GM12864 (cell line): ENCODE measurements at places on chromosomes 7 and 10.
A peak's percentile ranks its signal among the peaks of the same experiment; 100 is the strongest.

- peak; percentile 94 for DNase-seq
Measured at GRCh38 chr7:43649755-43650274, 66.9 kb downstream of the STK17A start.

GRCh38 chr10:133618851-133619250, 7.7 kb downstream of the FRG2B start:
- DNase-seq = no peak

DNA sequence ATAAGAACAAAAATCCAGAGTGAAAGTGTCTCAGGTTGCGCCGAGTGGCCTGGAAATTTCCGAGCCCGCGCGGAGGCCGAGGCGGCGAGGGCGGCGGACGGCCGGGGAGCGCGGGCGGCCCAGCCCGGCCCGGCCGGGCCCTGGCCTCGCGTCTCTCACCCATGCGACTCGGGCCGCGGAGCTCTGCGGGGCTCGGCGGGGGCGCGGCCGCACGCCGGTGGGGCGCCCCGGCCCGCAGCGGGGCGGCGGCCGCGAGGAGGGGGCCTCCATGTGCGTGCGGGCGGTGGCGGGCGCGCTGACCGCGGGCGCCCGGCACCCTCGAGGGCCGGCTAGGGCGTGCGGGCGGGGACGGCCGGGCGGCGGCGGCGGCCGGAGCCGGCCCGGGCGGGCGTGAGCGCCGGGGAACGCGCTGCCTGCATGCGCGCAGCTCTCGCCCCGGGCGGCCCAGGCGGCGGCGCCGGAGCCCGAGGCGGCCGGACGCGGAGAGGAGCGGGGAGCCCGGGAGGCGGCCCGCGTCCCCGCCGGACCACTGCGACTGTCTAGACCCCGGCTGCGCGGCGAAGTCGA, 302 bp upstream of the EN2 start:
- DNase-seq = no peak

DNA sequence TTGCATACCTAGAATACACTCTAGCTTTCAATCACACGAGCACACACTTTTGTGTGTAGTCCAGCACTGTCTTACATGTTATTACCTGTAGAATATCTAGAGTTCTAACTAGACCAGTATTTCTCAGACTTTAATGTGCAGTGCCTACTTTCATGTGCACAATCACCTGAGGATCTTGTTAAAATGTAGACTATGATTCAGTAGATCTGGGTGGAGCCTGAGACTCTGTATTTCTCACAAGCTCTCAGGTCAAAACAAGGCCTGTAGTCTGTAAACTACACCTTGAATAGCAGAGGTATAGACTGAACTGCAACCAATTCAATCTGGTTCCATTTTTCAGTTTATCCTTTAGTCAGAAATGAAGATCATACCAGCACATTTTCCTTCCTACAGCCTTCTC, 11.1 kb downstream of the IFIT2 start:
- no peak for DNase-seq

- DNase-seq = no peak
Measured at GRCh38 chr7:8109196-8110022, 140.8 kb downstream of the GLCCI1 start.

DNA sequence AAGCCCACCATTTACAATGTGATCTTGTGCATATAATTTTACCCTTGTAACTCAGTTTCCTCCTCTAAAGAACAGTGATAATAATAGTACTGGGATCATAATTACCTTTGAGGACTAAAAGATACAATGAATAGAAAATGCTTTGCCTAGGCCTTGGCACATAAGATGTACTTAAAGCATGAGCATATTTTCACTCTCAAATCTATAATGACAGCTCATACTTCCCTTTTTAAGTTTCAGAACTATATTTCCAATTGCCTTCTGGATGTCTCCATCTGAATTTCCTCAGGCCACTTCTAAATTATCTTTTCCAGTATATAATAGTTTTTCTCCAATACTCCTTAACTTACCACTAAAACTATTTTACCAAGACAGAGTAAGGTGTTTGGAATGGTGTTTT, 13.3 kb upstream of the ITGB8 start:
- no peak for DNase-seq

DNA sequence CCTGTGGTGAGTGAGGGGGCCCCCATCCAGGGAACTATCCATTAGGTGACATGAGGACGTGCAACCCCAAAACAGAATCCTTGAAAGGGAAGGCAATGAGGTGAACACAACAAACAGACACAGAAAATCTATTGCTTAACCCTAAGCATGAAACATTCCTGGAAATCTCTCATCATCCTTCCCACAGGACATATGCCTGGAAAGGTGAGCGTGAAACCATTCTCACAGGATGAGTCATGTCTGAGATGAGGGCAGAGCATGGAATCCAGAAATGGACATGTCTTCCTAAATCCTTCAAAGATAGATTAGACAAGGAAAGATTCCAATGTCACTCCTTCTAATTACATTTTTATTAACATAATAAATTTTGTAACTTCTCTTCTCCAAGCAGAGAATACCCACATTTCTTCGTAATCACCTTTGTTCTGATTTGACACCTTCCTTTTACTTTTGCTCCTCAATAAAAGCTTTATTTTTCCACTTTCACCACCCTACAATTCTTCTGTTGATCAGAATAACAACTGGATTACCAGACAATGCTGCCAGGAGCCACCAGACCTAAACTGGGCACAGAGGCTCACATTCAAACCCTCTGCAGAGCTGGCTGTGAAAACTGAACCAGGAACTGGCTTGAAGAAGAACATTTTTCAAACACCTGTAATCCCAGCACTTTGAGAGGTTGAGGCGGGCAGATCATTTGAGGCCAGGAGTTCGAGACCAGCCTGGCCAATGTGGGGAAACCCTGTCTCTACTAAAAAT, 67.2 kb downstream of the COBL start:
- DNase-seq = no peak

DNA sequence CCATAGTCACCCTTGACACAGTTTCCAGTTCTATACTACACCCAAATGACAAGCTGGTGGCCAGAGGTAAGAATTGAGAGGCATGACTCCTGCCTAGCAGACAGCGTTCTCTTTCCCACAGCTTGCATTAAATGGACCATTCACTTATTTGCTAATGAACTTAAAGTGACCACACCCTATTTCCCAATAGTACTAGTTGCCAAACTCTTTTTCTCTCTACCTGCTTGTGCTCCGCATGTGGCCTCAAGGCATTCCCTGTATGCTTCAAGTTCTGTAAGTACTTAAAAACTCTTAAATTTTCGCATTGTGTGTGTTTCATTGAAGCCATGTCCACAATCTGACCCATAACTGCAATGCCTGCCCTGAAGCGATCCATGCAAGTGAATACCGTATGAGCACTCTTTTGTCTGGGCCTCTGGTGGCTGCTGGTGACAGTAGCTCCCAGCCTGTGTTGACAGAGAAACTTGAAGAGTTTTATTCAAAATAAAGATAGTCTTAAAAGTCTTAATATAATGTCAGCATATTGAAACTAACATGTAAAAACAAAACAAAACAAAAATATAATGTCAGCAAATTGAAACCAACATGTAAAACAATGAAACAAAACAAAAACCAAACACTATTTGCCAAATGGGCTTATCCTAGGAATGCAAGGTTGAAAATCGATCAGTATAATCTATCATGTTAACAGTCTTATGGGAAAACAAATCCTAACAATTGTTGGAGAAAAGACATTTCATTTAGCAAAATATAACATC, 73.6 kb downstream of the CCSER2 start:
- DNase-seq = no peak

DNA sequence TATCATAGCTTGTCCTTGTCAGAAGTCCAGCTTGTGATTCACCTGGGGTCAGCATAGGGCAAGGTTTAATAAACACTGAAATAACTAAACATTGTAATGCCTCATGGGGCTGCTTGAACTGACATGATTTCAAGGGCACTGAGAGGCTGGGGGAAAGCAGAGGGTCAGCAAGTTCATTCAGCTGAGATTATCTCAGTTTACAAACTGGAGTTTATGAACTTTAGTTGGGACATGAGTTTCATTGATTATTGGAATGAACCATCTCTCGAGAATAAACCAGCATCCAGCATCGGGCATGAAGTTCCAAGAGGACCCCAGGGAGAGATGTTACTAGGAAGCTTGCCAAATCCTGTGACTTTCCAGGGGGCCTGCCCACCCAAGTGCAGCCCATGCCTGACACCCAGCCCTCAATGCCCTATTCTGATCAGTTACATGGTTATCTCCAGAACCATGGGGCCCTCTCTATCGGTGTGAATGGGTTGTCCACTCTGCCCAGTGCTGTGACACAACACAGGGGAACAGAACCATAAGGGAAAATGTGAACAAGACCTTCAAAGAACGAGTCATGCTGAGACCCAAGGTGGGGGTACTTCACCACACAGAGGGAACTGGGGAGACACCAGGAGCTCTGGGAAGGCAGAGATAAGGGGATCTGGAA, 7.9 kb upstream of the CYP3A7 start:
- no peak for DNase-seq

DNA sequence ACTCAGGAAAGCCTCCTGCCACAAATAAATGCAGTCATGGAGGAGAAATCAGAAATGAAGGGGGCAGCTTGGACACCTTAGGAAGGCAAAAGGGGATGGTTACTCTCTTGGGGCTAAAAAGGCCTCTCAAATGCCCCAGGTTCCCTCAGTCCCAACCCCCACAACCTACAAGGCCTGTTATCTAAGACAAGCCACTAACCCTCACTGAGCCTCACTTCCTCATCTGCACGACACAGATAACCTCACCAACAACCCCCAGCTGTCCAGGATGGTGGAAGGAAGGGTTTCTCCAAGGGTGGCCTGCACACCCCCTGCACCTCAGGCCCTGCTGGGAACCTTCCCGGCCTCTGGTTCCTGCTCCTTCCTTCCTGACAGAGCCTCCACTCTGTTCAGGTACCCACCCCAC, 29.2 kb downstream of the SORBS1 start:
- DNase-seq = no peak

GRCh38 chr7:91526404-91526803, 262.2 kb downstream of the FZD1 start:
- no peak for DNase-seq

- DNase-seq = no peak
Measured at GRCh38 chr10:125006921-125007426, 65.1 kb downstream of the ZRANB1 start.

- peak; percentile 36 for DNase-seq
Measured at GRCh38 chr7:121994625-121995410, 121.9 kb downstream of the PTPRZ1 start.

GRCh38 chr10:87918254-87918859, 54.9 kb downstream of the PTEN start:
- no peak for DNase-seq

- DNase-seq = no peak
Measured at GRCh38 chr7:2635810-2636701, 4.3 kb downstream of the TTYH3 start.

- DNase-seq = no peak
Measured at GRCh38 chr7:96059075-96059474, 262.8 kb downstream of the SLC25A13 start.

- DNase-seq = no peak
Measured at GRCh38 chr10:28985137-28985885, 303.6 kb upstream of the LYZL1 start.

- DNase-seq = no peak
Measured at GRCh38 chr10:76017026-76017732, 585.8 kb downstream of the LRMDA start.

DNA sequence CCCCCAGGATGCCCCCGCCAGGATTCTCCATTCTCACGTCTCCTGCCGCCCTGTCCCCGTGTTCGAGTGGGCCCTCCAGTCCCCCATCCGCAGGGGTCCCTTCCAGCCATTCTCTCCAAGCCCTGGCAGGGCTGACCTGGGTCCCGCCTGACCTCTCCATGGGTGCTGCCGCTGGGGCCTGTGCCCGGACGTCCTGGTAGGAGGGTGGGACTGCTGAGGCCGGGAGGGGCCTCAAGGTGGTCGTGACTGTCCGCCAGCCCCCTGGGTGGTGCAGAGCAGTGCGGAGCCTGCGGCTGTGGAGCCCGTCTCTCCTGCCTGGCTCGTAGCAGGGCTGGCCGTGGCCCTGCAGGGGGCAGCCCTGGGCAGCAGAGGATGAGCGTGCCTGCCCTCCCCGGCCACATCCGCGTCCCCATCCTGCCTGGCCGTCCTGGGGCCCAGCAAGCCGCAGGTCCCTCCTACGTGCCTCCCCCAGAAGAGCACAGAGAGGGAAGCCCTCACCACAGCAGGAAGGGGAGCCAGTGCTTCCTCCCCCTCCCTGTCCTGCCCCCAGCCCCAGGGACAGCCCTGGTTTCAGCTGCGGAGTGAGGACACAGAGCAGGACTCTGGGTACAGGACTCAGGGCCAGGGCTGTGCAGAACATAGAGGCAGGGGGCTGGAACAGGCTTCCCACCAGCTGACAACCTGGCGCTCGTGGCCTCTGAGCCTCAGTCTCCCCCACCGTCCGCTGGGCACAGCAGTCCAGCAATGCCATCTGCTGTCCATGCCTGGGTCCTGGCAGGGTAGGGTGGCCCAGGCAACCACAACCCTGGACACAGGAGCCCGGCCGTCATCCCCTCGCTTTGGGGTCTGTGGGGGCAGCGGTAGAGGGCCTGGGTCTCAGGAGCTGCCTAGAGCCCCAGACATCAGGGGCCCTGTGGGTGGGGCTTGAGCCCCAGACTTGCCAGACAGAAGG, 1.5 kb upstream of the GRIFIN start:
- no peak for DNase-seq

- DNase-seq = no peak
Measured at GRCh38 chr7:102313997-102314780, 27.5 kb downstream of the SH2B2 start.

GRCh38 chr10:33334805-33335550, 511 bp upstream of the NRP1 start:
- DNase-seq = no peak

- DNase-seq = no peak
Measured at GRCh38 chr10:44253769-44254462, 131.0 kb downstream of the CXCL12 start.

DNA sequence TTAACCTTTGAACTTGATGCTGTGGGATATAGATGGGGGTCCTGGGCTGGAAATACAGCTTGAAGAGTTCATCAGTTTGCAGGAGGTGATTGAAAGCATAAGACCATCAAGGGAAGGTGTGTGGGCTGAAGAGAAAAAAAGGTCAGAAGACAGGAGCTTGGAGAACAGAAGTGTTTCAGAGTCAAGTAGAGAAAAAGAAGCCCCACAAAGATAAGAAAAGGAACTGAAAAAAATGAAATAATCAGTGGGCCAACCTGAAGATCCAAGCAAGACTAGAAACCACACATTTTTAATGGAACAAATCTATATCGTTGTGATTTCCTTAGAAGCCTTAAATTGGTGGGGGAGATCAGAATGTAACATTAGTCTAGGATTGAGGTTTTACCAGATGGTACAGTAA, 22.5 kb downstream of the ZEB1 start:
- no peak for DNase-seq

- no peak for DNase-seq
Measured at GRCh38 chr7:5629941-5630340, 151.5 kb downstream of the RNF216 start.
